Activated CD4-positive, alpha-beta T cell treated with anti-CD3 and anti-CD28 coated beads, Interleukin-2, amount 10 ng/mL, durations not matched to agents 7 days and 5 days (primary cell): ENCODE measurements at places on chromosomes 5 and 9.

DNA sequence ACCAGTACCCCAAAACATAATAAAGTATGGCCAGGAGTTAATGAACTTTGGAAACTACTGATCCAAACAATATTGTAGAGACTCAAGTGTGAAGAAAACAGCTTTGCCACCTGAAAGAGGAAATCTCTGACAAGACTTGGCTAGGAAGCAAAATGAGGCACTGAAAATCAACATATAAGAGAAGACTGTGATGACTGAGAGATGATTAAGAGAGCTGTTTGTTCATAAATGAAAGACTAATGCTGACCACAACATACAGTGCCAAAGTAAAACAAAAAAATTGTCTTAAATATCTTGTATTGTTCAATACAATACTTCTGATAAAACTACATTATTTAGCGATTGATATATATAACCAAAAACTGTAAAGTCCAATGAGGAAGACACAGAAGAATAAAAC is 7.2 kb downstream of the RC3H2 start:
- DNase-seq: no peak

GRCh38 chr5:76642390-76643040 is 19.3 kb upstream of the F2RL2 start:
- no peak for DNase-seq

DNA sequence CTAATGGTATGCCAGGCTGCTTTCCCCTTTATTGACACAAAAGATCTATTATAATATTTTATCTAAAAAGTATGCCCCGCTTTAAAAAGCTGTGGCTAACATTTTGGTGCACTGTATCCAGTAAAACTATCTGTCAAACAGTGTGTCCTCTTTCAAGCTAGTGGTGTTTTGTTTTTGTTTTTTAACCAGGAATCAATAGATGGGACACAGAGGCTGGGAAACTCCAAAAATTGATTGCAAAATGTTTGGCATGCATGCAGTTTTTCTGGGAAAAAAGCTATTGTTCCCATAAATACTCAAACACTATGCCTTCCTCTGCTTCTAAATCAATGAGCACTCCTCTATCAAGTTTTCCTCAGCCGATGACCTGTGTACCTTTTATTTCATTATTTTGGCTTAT is 34.3 kb upstream of the PDZD2 start:
- DNase-seq: no peak

- no peak for DNase-seq
Observed at GRCh38 chr5:74367241-74367733, 273.2 kb downstream of the ENC1 start.

- DNase-seq: no peak
Observed at GRCh38 chr5:113336975-113337374, 97.8 kb downstream of the TSSK1B start.

DNA sequence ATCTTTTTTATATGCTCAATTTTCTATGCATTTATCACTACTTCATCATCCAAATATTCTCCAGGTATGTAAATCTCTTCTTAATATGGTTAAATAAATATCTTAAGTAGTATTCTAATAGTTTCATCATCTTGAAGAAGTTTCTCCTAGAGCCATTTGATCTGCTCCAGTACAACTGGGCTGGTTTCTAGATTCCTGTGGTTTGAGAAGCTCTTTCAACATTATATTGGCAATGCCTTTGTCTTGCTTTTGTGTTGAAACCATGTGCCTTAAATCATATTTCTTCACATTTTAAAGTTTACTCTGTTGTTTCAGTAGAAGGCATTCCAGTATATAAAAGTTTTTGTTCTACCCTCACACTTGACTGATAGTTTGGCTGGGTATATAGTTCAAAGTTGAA is 27.6 kb downstream of the MBLAC2 start:
- no peak for DNase-seq

DNA sequence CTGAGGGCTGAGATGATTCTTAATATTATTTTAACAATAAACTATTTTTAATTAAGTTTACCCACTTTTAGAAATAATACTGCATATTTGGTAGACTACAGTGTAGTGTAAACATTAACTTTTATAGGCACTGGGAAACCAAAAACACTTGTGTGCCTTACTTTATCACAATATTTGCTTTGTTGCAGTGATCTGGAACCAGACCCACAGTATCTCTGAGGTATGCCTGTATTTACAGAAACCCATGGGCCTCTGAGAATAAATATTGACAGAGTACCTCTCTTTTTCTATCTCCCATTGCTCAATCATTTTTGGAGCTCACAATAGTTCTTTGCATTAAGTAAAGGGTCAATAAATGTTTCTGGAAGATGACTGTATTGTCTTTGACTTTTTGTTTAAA is 73.3 kb downstream of the SLCO4C1 start:
- no peak for DNase-seq

- no peak for DNase-seq
Observed at GRCh38 chr5:113917997-113918396, 404.5 kb downstream of the YTHDC2 start.

GRCh38 chr9:75910731-75911130 is 20.3 kb downstream of the PCSK5 start:
- DNase-seq: no peak

DNA sequence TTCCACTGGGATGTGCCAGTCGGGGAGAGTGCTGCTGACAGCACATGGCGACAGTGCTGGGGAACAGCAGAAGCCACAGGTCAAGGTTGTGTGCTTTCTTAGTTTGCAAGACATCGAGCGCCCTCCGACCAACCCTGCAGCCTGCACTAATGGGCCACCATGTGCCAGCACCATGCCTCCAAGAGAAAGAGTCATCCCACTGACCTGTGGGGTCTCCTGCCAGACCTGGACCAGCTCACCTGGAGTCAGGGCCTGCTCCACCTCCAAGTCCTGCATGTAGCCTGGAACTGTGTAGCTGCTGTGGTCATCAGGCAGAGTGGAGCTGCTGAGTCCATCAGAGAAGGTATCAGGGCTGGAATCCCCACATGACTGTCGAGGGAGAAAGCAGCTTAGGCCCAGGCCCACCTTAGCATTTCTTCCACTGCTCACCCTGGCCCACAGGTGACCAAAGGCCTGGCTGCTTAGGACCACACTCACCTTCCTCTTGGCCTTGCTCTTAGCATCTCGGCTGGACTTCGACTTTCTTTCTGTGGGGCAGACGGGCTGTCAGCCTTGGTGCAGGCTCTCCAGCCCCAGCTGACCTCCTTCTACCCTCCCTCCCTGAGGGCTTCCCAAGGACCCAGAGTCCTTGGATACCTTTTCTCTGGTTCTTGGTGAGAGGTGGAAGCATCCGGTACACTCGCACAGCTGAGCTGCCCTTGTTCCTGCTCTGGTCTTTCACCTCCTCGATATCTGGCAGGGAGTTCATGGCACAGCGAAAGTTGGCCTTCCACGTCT is 4.1 kb downstream of the IRF1 start:
- DNase-seq: no peak

GRCh38 chr5:79011219-79011836 is 26.2 kb upstream of the ARSB start:
- DNase-seq: no peak

- DNase-seq: no peak
Observed at GRCh38 chr9:136640171-136641111, 22.3 kb upstream of the EGFL7 start.

DNA sequence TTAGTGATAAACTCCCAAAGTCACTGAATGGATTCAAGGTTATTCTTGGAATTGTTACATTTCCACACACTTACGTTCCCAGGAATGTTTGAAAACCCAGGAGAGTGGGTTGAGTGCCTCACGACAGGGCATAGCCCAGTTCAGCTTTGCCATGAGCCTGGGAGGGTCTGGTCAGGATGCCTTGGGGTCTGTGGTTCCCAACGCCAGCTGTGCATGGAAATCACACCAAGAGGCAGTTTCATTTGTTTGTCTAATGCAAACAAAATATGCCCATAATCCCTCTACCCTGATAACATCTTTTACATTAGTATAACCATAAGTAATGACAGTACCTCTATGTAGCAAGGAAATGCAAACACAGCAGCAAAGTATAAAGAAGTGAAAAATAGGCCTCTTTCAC is 25.3 kb upstream of the MSX2 start:
- DNase-seq: no peak

DNA sequence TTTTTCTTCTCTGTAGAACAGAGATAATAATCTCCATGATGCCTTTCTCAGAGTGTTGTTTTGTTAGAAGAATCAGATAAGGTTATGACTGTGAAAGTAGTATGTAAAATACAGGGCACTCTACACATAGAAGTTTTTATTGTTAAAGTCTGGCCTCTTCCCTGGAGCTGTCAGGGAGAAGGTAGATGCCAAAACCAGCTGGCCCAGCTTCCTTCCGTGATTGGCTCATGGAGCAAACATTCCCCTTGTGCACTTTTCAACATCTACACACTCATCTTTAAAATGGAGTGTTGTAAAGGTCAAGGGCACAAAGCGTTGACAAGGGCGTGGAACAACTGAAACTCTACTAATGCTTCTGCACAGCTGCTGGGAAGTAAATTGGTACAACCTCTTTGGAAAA is 7.4 kb upstream of the RNF183 start:
- no peak for DNase-seq

DNA sequence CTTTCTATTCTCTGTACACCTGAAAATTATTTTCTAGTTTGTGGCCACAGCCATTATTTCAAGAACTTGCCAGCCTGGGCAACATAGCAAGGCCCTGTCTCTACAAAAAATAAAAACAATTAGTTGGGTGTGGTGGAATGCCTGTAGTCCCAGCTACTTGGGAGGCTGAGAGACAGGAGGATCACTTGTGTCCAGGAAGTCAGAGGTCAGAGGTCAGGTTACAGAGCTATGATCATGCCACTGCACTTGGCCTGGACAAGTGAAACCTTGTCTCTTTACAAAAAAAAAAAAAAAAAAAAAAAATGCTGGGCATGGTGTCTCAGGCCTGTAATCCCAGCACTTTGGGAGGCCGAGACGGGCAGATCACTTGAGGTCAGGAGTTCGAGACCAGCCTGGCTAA is 58.3 kb downstream of the HMGCR start:
- DNase-seq: no peak

GRCh38 chr5:125965577-125965976 is 457.6 kb upstream of the GRAMD2B start:
- DNase-seq: no peak

DNA sequence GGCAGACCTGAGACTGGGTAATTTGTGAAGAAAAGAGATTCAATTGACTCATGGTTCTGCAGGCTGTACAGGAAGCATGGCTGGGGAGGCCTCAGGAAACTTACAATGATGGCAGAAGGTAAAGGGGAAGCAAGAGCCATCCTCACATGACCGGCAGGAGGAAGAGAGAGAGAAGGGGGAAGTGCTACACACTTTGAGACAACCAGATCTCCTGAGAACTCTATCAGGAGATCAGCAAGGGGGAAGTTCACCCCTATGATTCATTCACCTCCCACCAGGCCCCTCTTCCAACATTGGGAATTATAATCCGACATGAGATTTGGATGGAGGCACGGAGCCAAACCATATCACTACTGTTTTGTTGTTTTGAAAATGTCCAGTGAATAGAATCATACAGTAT is 110.2 kb downstream of the DAPK1 start:
- no peak for DNase-seq

GRCh38 chr5:4189317-4189716 is 593.7 kb downstream of the IRX1 start:
- peak; percentile 58 for DNase-seq

DNA sequence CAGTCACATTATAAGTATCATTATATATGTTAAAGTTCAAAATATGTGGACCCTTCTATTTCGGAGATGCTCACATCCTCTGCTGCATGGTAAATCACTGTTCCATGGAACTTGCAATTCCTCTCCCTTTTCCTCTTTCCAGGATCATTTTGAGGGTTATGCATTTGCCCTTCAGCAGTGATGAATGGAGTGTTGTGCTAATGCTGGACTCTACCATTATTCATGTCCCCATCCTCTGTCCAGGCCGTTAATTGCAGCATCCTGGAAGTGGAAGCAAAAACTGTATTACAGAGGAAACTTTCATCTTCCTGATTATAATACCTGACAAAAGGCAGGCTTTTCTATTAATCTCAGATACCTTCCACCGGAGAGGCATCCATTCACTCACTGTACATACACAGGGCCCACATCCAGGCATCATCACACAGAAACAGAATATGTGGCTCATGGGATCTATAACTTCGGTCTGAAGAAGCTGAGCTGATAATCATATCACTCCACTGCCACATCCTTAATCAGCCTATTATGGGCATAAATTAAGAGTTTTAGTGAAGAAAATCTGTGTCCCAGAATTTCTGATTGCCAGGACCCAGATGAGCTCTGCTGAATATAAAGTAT is 65.0 kb upstream of the ACO1 start:
- DNase-seq: no peak

GRCh38 chr5:102855681-102856388 is 100.7 kb downstream of the PAM start:
- DNase-seq: no peak

GRCh38 chr9:86458191-86458855 is 104.1 kb upstream of the TUT7 start:
- DNase-seq: no peak

DNA sequence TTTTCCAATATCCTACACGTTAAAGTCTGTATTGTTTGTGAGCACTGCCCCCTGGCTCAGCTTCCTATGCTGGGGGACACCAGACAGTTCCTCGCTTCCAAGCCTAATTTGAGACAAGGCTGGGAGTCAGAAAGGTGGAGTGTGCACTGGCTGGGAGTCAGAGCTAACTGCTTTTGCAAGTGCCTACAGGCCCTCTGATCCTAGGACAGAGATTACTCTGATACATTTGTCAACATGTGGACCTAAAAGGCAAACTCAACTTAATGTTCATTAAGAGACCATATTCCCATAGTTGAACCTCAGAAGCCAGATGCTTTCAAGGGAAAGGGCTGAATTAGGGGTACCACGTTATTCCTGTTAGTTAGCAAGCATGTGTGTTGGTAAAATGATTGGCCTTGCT is 80.8 kb downstream of the NIPSNAP3B start:
- DNase-seq: no peak

DNA sequence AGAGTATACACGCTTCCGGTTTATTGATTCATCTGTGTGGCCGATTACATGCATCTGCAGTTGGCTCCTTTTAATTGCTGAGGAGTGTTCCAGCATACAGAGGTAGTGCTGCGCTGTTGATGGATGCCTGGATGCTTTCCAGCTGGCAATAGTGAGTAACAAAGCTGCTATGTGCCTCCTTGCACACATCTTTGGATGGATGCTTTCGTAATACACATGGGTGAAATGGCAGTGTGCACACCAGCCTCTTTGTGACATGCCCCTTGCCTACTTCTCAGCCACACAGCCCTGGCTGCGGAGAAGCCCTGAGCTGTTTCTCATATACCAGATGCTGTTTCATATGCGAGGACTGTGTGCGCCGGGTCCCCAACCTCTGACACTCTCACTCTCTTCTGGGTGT is 151.0 kb downstream of the GADD45G start:
- no peak for DNase-seq
